ENCODE measurements at places on chromosomes 3 and 15.

GRCh38 chr15:47685141-47685870 is 32.0 kb upstream of the SEMA6D start:
- DNase-seq = no peak

DNA sequence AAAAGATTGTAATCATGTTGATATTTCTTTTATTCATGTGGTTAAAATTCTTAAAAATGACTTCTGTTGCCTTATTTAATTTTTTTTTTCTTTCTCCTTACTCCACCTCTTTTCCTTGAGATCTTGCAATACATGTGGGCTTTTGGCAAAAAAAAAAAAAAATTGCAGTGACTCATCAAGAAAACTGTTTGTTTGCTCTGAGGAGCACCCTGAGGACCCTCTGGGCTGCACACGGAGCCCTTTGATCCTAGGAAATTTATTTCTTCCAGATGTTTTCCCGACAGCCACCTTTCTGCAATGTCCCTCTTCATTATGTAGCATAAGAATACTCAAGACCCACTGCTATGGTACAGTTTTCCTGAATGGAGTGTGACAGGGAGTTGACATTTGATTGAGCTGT is 371.7 kb downstream of the ZBTB20 start:
- DNase-seq = no peak

- peak; percentile 20 for DNase-seq
Measured at GRCh38 chr15:47839233-47839825, 122.0 kb downstream of the SEMA6D start.

GRCh38 chr15:77500989-77501388 is 80.3 kb downstream of the HMG20A start:
- no peak for DNase-seq

DNA sequence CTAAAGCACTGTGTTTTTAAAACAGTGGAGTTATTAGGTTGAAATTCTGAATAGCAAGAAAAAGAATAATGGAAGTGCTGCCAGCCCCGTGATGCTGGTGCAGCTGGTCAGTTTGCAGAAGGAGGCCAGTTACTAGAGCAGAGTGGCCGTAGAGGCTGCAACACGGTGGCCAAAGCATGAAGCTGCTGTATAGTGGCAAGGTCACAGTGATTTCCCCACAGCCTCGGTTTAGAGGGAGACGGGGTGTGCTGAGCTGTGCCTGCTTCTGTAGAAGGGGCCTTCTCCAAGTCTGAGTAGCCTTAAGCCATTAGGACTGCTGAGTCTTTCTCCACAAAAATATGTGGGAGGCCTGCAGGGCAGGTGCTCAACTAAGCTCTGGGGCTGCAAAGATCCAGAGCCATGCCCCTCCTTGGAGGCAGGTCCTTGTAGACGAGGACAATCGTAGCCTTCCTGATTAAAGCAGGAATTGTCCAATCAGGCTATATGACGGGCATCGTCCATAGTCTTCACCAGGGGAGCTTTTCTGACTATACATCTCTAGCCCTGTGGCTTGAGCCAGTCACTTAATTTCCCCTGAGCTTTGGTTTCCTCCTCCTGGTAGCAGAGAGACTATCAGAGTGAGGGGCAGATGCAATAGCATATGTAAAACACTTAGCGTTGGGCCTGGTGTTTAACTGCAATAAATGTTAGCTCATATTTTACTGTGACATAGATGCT is 151.6 kb downstream of the PGPEP1L start:
- DNase-seq = no peak

DNA sequence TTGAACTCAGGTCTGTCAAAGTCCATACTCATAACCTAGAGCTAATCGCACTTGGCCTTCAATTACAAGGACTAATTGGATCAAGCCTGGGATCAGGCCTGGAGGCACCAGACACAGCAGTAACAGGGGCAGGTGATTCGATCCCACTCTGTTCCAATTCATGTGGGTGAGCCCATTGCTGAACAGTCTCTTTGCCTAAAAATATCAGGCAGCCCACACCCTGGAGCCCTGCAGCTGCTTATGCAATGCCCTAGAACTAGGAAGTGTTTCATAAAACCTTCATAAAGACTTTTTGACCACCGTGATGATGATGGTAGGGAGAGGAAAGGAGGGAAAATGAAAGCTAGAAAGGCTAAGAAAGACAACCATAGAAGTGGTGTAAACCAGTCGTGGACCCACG is 47.8 kb upstream of the NEO1 start:
- no peak for DNase-seq

- no peak for DNase-seq
Measured at GRCh38 chr15:69939513-69940440, 157.9 kb downstream of the TLE3 start.

DNA sequence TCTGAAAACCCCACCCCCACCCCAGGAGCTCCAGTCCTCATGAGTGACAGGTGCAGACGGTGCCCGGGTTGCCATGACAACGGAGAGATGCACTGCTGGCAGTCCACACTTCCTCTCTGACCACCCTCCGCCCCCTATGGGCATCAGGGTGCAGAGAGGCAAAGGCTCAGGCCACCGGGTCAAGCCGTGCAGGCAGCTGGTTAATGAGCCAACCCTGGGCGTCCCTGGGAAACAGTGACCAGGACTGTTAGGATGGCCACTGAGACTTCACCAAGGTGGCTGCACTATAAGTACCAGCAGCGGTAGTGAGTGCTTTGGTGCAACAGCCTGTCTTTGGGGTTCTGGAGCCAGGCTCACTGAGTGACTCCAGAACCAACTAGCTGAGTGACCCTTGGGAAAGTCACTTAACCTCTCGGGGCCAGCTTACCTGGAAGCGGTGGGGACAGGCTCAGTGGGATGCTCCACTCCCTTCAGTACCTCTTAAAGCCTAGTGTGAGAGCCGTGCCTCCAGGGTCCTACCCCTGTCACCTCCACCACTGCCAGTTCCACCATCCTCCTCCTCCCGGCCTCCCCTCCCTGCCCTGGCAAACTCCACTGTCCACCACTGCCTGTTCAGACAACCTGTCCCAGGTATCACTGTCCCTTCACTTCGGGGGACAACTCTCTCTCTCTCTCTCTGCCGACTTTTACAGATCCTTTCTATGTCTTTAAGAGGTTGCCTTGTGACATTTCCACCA is 121.0 kb upstream of the PRR20G start:
- no peak for DNase-seq

Data from NCI-H446 treated with DMSO at 0.1 percent for 48 hours (cell line).